CD8-positive, alpha-beta T cell (primary cell): ENCODE measurements at places on chromosomes 5 and 9.

DNA sequence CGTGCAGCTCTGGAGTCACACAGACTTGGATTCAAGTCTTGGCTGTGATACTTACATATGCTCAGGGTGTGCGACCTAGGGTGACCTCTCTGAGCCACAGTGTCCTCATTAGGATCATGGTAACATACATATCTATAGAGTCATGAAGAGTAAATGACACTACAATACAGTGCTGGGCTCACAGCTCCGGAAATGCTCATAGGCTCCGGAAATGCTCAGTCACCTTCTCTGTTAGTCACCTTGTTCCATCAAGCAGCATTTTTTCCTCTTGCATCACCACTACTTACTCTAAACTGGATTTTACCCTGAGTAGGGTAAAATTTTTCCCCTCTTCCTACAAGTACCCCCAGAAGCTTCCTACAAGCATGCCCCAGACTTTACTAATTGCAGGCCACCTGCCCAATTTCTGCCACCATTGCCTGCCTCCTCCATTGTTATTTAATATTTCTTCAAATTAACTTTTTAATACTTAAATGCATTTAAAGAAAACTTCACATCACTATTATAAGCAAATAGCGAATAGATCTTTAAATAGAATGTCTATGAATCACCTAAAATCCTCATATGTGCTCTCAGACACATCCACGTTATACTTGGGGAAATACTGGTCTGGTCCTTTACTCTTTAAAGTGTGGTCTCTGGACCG is 147.6 kb upstream of the SPRY4 start:
- peak; percentile 25 for DNase-seq

DNA sequence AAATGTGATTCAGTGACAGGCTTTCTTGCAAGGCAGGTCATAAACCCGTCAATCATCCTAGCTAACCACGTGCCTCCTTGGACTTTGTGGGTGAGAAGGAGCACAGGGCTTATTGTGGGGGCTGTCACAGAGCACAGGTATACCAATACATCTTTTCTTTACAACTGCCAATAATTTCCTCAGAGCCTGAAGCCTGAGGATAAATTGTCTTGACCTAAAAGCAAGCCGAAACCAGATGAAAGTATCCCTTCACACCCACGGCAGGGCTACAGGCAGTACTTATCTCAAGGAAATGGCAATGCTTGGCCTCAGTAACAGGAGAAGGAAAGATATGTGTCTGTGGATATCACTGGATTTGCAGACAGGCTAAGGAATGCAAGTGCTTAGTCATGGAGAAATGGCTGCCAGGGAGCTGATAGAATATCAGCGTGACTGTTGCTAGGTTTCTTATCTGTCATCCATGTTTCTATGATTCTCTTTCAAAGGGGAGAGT is 90.3 kb upstream of the ZNF366 start:
- no peak for DNase-seq

DNA sequence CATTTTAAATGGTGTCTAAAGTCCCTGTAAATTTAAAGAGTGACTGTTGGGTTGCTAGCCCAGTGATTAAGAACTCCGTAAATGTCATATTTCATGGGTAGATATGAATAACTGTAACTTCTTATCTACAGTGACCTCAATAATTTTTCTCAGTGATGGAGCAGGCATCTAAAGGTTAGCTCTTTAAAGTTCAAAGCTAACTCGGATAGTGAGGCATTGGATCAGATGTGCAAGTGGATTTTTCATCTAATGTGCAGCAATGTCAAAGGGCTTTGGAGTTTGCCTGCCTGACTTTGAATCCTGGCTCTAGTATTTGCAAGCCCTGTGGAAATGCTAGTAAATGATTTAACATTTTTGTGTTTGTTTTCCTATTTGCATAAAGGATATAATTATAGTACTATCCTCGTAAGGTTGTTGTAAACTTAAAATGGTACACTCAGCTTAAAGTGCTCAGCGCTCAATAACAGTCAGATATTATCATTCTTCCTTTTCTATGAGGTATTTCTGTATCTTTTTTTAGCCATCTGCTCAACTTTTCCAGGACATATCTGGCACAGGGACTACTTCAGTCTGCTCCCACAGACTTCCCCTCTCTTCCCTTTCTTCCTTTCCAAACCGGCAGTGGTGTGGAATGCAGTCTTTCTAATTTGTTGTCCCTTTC is 163.7 kb upstream of the ELL2 start:
- DNase-seq = no peak

DNA sequence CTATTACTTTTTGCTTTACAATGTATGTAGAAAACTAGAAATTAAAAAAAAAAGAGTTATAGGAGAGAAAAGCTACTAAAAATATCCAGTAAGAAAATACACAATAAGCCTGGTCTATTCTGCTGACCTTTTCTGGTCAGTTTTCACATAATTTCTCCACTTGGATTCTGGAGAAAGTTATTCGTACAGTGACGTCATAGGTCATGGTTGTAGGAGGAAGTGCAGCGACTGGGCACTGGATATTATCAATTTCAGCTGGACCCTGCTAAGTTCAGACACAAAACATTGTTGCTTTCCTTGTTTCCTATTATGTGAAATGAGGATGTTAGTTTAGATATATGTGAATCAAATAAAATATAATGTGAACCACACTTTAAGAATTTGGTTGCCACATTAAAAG is 201.2 kb downstream of the MTRR start:
- no peak for DNase-seq

DNA sequence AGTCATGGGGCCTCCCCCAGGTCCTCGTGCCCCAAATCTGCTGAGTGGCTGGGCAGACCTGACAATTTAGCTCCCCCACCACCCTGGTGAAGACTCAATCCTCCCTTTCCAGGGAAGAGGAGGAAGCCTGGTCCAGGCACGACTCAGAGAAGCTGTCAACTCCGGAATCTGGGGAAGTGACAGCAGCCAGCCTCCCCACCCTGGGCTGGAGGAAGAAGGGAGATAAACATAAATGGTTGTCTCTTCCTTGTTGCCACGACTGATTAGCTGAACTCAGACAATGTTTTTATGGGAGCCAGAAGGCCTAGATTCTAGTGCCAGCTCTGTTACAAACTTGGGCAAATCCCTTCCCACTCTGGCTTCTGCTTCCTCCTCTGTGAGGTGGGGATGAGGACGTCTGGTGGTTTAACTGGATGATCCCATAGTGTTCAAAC is 15.4 kb downstream of the CCDC69 start:
- DNase-seq = peak; percentile 48

DNA sequence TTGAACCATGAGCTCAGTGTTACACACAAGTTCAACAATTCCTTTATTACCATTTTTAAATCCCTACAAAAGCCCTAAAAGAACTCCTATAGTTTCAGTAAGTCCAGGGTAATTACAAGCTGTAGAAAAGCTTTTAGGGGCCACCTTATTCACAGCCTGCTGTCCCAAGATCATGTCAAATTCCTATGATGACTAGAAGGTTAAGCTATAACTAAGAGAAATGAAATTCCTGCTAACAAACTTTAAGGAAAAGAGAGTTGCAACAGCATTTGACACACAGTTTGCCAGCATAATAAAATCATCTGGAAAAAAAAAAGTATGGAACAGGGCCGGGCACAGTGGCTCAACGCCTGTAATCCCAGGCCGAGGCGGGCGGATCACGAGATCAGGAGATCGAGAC is 31.5 kb downstream of the TMEM245 start:
- DNase-seq = no peak

- no peak for DNase-seq
These were observed 569.9 kb downstream of the RAB3C start for GRCh38 chr5:59152701-59153245.

- DNase-seq = no peak
These were observed 46.9 kb upstream of the HSPA9 start for GRCh38 chr5:138622051-138622450.

DNA sequence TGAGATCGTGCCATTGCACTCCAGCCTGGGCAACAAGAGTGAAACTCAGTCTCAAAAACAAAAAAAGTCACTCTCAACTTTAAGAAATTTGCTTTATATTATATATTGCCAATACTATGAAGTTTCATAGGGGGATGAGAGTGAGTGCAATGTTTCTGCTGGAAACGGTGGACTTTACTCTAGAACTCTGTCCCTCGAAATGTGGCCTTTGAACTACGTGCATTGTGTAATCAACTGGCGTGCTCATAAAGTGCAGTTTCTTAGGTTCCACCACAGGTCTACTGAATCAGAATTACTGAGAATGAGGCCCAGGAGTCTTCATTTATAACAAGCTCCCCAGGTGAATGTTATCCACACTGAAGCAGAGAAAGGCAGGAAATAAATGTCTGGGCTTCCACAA is 24.1 kb downstream of the OR2K2 start:
- no peak for DNase-seq

GRCh38 chr5:89399548-89399947 is 516.6 kb upstream of the MEF2C start:
- DNase-seq = no peak

GRCh38 chr5:151676719-151677118 is 10.0 kb downstream of the SPARC start:
- no peak for DNase-seq

- DNase-seq = no peak
These were observed 82.3 kb downstream of the THBS4 start for GRCh38 chr5:80117446-80117845.

- DNase-seq = no peak
These were observed 34.0 kb upstream of the NCS1 start for GRCh38 chr9:130138171-130138653.

DNA sequence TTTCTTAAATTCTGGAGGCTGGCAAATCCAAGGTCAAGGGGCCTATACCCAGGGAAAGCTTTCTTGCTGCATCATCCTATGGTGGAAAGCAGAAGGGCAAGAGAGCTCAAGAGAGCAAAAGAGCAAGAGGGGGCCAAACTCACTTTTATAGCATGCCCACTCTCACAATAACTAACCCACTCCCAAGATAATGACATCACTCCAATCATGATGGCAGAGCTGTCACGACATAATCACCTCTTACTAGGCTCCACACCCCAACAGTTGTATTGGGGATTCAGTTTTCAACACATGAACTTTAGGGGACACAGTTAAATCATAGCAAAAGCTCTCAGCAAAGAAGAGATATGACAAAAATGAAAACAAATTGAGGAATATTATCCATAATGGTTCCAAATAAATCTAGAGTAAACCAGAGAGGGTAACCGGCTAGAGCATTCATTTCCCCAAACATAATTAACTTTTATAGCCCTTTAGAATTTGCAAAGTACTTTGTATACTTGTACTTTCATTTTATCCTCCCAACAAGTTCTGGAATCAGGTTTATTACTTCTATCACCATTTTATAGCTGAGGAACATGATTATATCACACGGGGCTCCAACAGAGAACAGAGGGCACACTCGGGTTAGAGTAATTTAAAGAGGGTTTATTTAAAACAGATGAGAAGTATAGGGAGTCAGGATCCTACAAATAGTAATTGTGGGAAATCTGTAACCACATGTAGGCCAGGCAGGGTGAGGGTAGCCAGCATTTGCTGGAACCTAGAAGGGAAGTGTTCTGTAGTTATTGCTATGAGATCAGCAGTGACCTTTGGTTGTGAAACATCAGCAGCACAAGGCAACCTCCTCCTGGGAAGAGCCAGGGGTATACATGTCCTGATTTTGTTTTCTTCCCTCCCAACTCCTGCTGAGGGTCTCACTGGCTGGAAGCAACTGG is 7.2 kb upstream of the TARS1 start:
- no peak for DNase-seq

DNA sequence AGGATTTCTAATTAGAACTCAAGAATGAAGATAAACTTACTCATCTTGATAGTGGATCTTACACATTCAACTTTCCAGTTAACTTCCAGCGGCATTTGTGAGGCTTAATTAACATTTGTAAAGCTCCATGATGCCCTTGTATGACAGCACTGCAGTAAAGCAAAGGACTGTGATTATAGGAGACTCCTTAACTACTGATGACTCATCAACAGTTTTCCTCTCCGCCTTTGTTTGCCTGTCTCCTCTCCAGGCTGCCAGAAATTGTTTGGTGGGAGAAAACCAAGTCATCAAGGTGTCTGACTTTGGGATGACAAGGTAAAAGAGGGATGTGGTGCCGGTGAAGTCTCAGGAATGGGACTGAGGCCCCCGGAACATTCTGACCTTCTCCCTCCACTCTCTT is 20.4 kb upstream of the CYFIP2 start:
- DNase-seq = no peak

DNA sequence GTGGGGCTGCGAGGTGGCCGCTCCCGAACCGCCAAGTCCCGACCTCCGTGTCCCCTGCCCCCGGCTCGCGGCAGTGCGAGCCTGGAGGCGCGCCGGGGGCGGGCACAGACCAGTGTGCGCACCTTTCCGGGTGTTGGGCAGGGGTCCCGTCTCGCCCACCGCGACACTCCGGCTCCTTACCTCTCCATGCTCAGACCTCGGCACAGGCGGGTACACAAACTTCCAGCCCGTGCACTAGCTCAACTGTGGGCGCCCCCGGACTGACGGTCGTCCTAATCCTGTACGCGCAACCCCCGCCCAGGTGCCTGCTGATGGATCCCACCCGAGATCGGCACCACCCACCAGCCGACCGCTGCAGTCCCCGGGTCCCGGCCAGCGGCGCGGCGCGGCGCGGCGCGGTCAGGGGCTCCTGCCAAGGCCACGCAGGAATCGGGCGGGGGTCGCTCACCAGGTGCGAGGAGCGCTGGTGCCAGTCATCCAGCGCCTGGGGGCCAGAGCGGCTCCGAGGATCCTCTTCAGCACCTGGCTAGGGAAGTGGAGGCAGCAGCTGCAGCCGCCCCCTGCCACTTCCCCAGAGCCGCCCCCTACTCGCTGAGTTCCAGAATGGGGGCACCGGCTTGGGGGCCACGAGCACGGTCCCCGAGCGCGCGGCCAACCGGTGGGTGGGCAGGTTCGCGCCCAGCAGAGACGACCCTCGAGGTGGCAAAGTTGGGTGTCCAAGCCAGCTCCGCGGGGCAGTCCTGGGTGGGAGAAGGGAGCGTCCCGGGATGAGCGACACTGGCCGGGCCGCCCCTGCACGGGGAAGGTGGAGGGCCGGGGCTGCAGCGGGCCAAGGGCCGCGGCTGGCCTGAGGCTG is 511 bp downstream of the SEMA5A start:
- no peak for DNase-seq

DNA sequence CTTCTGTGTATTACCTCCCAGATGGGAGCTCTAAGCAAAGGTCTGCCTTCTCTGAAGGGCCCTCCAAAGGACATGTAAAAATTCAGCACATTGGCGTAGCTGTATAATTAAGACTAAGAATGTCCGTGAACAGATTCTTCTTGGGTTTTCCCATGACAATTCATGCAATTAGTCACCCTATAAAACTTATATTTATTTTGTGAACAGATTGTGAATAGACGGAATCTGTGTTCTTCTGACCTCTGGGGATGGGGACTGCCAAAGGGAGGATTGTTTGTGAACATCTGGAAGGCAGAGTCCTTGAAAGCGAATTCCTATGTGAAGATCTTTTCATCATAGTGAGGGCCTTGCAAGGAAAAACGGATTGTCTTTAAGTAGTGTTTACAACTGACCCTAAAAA is 111.3 kb downstream of the EGFLAM start:
- DNase-seq = no peak

DNA sequence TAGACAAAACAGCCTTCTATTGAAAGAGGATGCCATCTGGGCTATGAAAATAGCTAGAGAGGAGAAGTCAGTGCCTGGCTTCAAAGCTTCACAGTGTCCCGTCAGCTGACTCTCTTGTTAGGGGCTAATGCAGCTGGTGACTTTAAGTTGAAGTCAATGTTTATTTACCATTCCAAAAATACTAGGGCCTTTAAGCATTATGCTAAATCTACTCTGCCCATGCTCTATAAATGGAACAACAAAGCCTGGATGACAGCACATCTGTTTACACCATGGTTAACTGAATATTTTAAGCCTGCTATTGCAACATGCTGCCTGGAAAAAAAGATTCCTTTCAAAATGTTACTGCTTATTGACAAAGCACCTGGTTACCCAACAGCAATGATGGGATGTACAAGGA is 309.1 kb downstream of the NTRK2 start:
- DNase-seq = no peak
